ENCODE measurements at places on chromosomes 3 and 15.

- DNase-seq = peak; percentile 30
These were observed 23.0 kb downstream of the CPN2 start for GRCh38 chr3:194328053-194328657.

DNA sequence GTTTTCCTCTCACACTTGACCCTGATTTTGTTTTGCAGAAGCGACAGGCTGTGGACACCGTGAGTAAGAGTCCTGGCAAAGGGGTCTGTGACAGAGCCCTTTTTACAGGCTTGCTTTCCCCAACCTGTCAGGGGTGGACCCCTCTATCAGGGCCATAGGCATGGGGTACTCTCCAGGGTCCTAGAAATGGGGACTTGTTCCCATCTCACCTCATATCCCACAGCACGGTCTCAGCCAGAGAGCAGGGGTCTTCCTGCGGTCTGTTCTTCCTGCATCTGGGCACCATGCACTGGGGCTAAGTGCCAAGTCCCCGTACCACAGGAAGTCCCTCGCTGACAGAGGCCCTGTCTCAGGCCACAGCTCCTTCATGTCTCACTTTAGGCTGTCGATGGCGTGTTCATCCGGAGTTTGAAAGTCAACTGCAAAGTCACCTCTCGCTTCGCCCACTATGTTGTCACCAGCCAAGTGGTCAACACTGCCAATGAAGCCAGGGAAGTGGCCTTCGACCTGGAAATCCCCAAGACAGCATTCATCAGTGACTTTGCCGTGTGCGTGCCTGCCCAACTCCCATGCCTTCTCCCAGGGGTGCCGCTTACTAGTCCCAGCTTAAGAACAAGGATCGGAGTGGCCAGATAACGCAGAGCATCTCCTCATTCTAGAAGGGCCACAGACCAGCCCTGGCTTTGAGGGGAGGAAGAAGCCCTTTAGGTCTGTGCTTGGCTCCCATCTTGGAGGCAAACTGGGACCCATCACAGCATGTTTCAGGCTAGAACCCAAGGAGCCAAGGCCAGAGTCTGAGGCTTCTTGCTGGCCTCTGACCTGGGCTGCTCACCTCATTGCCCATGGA lies 783 bp downstream of the ITIH1 start:
- DNase-seq = no peak

DNA sequence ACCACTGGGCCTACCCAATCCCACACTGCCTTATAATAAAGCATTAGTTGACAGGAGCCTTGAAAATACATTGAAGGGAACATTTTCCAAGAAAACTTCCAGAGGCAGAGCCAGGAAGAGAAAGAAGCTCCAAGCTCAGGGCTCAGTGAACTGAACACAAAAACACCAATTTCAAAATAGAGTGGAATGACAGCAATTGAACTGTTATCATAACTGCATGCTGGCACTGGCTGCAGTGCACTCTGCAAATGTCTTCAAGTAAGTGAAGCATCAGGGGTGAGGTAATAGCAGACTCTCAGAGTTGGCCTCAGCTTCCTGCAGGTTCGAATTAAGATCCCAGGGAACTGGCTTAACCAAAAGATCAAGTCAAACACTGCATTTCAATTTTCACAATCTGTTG lies 388.0 kb upstream of the WNT5A start:
- no peak for DNase-seq

DNA sequence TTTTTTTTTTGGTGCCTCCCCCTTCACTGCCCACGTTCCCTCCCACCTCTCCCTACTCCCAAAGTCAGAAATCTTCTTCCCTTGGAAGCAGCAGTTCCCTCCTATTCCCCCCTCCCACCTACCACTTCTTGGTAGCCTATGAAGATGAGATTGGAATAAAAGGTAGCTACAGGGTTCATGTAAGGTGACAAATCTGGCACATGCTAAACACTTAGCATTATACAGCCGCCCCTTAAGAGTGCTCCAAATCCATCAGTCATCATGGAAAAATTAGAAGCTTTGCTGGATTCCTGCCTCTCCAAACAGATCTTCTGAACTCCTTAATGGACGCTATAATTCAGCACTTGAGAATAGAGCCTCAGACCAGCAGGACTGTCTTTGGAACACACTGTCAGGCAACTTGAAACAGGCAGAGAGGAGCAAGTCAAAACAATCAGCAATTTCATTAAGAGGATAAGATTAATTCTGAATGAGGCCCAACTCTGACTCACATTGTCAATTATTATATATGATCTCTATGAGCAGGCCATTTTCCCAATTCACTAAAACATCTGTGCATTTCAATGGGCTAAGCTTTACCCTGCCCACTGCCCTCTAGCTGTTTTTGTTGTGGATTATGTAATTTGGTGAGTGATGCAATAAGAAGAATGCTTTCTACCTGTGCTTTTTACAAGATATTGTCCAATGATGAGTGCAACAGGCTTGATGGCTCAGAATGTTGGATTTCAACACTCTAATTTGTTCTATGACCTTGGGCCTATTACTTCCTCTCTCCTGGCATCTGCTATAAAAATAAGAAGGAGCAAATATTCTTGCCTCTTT lies 34.6 kb upstream of the SPRED1 start:
- DNase-seq = no peak

GRCh38 chr3:124347418-124347817 lies 355.5 kb upstream of the ROPN1 start:
- DNase-seq = no peak

DNA sequence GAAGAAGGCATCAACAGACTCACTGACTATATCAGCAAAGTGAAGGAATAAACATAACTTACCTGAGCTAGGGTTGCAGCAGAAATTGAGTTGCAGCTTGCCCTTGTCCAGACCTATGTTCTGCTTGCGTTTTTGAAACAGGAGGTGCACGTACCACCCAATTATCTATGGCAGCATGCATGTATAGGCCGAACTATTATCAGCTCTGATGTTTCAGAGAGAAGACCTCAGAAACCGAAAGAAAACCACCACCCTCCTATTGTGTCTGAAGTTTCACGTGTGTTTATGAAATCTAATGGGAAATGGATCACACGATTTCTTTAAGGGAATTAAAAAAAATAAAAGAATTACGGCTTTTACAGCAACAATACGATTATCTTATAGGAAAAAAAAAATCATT lies 17.8 kb downstream of the LMOD3 start:
- DNase-seq = no peak

GRCh38 chr3:77620009-77620408 lies 580.1 kb downstream of the ROBO2 start:
- no peak for DNase-seq

DNA sequence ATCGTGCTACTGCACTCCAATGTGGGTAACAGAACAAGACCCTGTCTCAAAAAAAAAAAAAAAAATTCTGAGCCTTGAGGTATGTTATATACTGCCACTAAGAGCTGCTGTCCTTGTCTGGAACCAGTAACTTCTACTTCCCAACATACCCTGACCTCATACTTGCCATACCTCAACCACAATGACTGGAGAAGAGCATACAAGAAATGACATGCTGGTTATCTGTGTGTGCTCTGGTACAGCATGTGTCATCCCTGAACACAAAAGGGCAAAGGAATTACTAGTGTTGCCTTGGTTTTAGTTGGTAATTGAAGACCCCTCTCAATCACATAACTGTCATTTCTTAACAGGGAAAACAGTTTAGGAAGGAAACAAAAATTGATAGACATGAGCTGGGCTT lies 54.5 kb downstream of the MRPS25 start:
- DNase-seq = no peak
